ENCODE measurements at places on chromosomes 5 and 9.

- DNase-seq: no peak
Observed at GRCh38 chr5:97119007-97119390, 23.4 kb downstream of the LIX1 start.

DNA sequence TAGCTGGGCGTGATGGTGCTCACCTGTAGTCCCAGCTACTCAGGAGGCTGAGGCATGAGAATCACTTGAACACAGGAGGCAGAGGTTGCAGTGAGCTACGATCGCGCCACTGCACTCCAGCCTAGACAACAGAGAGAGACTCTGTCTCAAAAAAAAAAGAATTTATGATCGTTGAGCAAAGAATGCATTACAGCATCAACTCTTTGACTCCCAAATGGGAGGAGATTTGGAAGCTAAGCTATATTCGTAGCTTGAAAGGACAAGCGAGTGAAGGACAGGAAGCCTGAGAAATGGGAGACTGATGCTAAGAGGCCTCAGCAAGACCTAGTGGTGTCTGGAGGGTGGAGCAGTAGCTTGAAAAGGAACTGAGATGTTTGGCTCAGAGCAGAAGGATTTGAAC, 10.3 kb upstream of the CCIN start:
- DNase-seq: no peak

DNA sequence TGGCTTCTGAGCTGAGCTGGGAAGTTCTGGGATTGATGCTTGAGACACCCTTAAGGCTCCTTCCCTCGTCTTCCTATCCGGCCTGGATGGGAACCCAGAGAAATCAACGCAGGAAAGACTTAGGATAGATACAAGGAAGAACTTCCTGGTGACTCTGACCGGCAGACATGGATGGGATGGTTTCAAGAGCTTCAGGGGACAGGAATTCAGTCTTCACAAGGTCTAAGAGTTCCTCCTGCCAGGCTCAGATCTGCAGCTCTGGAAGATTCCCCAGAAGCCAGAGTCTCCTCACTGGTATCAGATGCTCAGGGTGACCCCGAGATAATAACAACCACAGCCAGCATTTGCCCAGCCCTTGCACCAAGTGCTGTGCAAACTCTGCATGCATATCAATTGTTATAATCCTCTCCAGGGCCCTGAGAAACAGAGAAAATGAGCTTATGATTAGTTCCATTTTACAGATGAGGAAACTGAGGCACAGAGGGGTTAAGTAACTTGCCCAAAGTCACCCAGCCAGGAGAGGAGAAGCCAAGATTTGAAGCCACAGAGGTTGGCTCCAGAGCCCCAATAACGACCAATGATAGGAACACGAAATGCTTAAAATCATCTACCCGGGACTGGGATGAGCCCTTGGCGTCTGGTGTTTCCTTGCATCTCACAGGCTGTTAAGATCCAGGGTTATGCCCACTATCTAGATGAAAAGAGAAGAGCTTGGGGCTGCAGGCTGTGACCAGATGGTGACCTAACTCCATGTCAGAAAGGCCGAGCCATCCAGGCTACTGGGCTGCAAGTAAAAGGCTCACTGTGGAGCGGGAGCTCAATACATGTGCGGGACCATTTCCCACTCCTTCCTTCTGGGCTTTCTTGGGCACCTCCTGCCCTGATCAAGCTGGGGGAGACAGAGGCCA, 119.8 kb downstream of the C9orf50 start:
- no peak for DNase-seq

- DNase-seq: no peak
Observed at GRCh38 chr5:169168280-169168679, 132.7 kb downstream of the SLIT3 start.

DNA sequence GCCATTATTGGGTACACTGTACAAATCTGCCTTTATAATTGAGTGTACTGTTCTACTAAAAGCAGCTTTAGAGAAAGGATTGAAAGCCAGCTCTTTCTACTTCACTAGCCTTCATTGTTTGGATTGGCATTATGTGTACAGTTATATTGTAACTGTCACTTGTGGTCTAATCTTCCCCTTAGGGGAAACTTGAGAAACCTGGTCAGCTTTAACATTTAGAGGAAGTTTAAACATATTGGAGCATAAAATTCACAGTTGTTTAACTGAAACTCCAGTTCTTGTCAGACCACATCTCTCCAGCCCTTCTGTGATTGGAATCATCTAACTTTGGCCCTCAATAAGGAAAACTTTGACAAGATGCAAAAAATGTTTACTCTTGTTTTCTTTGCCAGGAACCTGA, 24.6 kb downstream of the PIK3R1 start:
- DNase-seq: no peak

DNA sequence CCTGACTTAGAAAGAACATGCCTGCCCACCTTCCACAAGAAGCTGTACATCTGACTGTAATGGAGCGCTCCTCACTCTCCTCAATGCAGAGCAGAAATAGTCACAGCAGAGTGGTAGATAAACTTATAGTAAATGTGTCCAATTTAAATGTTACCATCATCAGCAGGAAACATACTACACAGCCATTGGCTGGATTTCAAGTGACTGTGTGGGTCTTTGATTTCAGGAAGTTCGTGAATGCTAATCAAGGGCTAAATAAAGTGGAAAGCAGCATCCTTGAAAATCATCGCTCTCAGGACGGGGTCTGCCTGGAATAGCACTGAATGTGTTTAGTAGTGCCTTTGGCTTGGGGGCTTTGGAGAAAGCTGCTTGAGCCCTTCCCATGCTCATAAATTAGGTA, 32.4 kb upstream of the CRHBP start:
- no peak for DNase-seq

DNA sequence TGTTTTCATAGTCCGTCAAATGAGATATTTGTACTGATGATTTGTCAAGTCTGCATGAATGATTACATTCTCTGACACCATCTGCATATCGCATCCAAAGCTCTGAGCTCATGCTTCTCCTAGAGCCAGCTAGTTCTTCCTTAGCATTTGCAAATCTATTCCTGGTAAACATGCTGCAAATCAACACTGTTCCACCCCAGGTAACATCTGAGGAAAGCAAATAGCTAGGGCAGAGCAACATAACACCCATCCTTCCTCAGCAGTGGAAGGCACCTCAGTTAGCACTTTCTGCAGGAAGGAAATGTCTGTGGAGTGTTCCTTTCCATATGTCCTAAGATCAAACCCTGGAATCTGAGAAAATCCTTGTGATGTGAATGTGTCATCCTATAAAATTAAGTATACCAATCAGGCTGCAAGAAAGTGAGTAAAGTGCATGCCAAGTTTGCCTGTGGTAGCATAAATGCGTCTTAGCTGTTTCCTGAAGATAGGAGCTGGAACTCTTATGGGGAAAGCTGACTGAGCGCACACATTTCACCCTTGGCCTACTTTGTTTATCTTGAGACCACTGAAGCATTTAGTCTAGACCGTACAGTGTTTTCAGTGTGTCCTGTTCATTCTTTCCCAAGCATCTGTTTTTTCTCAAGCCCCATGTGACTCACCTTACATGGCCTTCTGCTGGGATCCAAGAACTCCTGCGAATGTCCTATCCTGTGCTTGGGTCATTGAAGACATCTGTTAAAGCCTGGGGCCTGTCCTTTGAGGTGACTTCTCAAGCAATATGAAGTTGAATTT, 50.9 kb upstream of the STARD4 start:
- DNase-seq: no peak
